Globus pallidus (tissue), 1 donor: ENCODE measurements at places on chromosomes 5 and 9.
A peak's percentile ranks its signal among the peaks of the same experiment; 100 is the strongest.

- no peak for DNase-seq
Measured at GRCh38 chr9:136570916-136571315, 25.1 kb upstream of the NOTCH1 start.

DNA sequence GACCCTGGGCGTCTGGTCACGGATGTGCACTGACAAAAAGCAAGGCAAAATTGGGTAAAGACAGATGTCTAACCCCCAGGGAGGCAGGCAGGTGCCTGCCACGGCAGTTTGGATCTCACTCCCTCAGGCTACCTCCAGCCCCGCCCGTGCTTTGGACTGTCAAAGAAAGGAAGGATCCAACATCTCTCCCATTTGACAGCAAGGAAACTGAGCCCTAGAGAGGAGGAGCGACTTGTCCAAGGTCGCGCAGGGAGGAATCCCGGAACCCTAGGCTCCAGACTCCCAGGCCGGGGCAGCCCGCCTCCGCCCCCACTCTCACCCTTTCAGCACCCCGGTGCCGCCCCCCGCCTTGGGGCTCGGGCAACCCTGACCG is 376 bp downstream of the GOLGA1 start:
- no peak for DNase-seq

- DNase-seq = no peak
Measured at GRCh38 chr9:37587521-37587920, 4.9 kb downstream of the TOMM5 start.

DNA sequence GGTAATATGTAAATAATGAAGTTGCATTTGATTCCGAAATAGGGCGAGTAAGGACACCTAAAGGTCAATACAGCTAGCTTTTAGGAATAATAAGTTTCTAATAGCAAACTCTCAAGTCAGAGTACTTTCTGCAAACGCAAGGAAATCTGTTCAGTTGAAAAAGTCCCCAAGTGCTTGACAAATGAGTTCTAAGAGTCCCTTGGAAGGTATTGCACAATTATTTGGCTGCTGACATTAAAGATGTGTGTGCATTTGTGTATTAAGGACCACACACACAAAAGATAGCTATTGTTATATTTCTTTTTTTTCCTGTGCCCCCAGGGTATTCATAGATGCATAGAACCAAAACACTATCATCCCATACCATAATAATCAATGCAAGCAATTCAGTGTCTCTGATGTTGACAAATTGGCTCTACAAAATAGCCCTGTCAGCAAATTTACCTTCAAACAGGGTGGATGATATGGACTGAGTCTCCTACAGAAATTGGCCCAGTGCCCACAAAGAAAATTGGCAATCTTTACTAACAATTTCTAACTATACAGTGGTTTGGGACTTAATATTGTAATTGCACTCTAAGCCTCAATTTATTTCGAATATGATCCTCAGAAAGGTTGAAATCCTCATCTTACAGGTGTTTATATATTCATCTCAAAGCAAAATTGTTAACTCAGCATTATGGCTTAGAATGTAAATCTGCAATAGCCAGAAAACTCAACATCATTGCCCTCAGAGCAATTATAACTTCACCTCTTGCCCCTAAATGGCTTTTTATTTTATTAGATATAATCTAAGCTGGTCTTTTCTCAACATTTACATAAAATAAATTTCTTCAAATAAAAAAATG is 827.2 kb downstream of the MAT2B start:
- no peak for DNase-seq

- no peak for DNase-seq
Measured at GRCh38 chr5:2149195-2149539, 266.4 kb upstream of the IRX4 start.

GRCh38 chr5:36694351-36694750 is 87.9 kb downstream of the SLC1A3 start:
- no peak for DNase-seq

GRCh38 chr5:135553688-135554462 is 18.1 kb upstream of the NEUROG1 start:
- DNase-seq = no peak

GRCh38 chr5:93062548-93062947 is 518.5 kb downstream of the NR2F1-AS1 start:
- peak; percentile 49 for DNase-seq

DNA sequence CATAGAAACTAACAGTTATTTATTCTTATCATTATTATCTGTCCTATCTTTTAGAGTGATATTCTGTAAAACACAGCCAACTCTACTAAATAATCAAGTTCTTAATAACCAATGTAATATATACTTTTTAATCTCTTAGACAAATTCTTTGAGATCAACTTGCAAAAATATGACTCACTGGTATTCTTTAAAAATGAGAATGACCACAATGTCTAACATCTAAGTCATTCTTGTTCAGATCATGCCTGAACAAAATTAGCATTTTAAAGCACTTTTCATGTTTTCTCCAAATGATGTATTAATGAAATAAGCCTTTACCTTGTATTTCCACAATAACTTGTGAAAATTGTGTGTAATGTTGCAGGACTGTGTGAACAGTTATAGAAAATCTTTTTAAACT is 356.9 kb upstream of the RGMB start:
- DNase-seq = no peak

- DNase-seq = no peak
Measured at GRCh38 chr5:146761811-146762210, 116.7 kb downstream of the PPP2R2B start.

- peak; percentile 89 for DNase-seq
Measured at GRCh38 chr9:106920701-106921283, 57.8 kb downstream of the ZNF462 start.

GRCh38 chr5:157504053-157504452 is 44.0 kb downstream of the NIPAL4 start:
- no peak for DNase-seq

- no peak for DNase-seq
Measured at GRCh38 chr5:76379316-76379715, 23.8 kb upstream of the IQGAP2 start.

GRCh38 chr9:130426883-130427282 is 17.9 kb upstream of the ASS1 start:
- DNase-seq = no peak

GRCh38 chr9:71446473-71447411 is 321.6 kb downstream of the CEMIP2 start:
- peak; percentile 1 for DNase-seq

GRCh38 chr5:127892467-127893207 is 189.4 kb downstream of the CCDC192 start:
- peak; percentile 75 for DNase-seq

DNA sequence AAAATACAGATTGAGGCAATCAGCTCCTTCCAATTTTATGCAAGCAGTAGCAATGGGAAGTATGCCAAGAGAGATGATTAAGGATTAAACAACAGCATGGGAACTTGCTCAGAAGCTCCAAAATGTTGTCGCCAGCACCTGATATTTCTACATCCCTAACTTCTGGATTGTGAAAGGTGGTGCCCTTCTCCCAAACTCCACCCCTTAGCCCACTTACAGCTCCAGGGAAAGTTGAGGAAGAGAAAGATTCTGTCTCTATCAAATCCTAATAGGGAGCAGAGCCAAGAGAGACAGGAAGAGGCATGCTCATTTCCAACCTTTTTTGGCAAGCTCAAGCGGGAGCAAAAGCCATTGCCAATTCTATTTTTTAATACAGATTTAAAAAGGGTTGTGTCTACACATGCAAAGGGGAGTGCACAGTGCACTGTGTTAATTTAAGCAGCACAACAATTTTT is 92.4 kb upstream of the NR3C1 start:
- no peak for DNase-seq

DNA sequence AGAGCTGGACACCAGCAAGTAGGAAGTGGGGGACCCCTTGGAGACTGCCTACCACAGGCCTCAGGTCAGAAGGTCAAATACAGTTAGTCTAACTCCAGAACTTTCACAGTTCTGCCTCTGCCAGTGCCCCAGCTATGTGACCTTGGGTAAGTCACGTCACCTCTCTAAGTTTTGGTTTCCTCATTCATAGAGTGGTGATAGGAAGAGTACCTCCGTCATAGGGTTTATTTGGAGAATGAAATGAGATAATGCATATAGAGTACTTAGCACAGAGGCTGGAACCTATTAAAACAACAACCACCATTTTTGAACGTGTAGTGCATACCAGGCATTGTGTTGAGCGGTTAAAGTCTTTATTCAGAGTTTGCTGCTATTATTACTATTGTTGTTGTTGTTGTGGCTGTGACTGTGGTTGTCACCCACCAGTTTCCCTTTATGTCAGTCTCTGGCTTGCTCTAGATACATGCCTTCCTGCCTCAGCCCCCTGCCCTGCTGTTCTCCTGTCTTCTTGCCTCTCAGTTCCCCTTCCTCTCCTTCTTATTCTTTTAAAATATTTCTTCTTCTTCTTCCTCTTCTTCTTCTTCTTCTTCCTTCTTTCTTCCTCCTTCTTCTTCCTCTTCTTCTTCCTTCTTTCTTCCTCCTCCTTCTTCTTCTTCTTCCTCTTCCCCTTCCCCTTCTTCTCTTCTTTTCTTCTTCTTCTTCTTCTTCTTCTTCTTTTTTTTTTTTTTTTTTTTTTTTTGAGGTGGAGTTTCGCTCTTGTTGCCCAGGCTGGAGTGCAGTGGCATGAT is 67.8 kb downstream of the RALGPS1 start:
- DNase-seq = no peak

DNA sequence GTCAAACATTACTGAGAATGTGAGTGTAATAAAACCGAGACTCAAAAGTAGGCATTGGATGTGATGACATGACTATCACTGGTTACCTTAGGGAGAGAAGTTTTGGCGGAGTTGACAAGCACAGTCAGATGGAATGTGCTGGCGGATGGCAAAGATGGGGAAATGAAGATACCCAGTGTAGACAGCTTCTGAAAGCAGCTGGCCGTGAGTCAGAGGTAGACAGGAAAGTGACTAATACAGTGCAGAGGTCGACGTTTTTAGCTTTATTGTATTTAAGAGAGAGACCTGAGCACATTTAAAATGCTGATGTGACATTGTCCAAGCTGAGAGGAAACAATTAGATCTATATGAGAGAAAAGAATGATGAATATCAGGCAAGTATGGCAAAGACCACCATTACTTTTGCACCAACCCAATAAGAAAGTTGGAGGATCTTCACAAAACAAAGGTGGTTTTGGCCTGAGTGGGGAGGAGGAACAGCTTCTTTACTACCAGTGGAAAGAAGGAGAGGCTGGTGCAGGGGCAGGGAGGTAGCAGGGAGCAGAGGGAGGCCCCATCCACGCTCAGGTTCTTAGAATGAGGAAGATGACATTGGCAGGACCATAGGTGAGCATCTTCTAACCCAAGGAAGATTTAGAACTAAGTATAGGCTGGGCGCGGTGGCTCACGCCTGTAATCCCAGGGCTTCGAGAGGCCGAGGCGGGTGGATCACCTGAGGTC is 36.7 kb upstream of the KCNIP1 start:
- DNase-seq = no peak

DNA sequence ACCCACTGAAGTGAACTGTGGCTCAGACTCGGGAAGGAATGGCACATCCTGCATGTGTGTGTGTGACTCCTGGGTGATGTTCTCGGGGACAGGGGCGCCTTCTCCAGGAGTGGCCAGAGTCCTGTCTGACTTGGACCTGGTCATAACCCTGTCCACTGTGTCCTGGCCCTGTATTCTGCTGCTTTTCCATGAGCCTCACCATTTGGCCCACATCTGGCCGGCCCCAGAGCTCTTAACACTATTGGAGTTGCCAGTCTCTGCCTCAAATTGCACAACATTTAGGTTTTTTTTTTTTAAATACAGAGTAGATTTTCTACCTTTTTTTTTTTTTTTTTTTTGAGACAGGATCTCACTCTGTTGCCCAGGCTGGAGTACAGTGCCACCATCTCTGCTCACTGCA is 278.3 kb upstream of the TUT7 start:
- no peak for DNase-seq

GRCh38 chr9:77953590-77953989 is 78.0 kb downstream of the GNAQ start:
- DNase-seq = no peak

- no peak for DNase-seq
Measured at GRCh38 chr9:6761306-6761705, 3.5 kb downstream of the KDM4C start.

DNA sequence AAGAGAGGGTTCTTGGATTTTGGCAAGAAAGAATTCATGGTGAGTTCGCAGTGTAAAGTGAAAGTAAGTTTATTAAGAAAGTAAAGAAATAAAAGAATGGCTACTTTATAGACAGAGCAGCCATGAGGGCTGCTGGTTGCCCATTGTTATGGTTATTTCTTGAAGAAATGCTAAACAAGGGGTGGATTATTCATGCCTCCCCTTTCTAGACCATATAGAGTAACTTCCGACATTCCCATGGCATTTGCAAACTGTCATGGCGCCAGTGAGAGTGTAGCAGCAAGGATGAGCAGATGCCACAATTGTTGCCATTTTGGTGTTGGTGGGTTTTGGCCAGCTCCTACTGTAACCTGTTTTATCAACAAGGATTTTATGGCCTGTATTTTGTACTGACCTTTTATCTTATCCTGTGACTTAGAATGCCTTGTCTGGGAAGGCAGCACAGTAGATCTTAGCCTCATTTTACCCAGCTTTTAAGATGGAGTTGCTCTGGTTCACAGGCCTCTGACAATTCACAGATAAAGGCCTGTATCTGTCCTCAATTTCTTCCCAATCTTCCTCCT is 1026.1 kb upstream of the DMAC1 start:
- DNase-seq = no peak

DNA sequence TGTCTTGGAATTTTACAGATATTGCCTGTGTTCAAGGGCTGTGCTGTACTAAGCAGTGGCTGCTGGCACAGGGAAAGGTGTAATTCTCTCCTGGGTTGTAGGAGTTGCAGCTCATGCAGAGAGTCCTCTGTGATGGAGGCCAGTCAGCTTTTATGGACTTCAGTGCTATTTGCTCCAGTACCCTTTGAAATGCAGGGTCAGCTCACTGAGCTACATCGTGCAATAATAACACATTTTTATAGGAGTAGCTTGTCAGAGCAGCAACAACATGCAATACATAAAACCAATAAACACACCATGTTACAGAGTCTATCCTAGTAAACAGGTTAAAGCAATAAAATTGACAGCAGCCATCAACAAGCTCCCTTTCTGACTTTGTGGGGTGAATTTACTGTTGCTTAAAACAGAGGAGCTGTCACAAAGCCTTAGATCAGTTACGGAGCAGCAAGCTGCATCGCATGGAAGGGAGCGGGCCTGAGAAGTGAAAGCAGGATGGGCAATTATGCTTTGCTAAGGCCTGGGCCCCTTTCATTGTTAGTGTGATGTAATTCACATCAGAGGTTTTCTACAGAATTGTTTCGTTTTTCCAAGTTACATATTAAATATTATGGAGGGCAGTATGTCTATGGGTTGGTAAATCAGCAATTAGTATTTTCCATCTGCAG is 16.8 kb downstream of the CD180 start:
- DNase-seq = no peak

DNA sequence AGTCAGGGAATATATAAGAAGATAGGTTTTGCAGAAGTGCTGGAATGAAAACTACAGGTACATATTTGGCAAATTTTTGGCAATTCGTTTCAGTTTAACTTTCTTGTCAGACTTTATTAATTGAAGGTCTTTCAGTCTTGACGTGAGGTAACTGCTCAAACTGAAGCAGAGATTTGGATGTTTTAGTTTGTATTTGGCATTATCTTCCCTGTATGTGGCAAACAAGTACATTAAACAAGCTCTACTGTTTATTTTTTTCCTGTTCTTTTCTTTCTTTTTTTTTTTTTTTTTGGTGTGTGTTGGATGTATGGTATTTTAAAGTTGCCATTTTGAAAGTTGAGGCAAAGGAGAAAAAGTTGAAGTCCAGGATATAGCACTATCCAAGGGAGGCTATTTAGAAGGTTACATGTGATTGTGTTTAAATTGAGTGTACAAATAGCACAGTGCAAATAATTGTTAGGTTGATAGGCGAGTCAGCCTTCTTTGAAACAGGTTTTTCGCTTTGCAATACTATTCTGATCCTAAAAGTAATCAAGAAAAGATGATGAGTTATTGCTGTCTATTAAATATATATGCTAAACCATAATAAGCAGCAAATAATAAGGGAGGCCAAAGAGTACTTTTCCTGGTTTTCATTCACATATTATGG is 2.2 kb downstream of the PBX3 start:
- DNase-seq = no peak
